ENCODE measurements at places on chromosomes 2 and 18.
A peak's percentile ranks its signal among the peaks of the same experiment; 100 is the strongest.

GRCh38 chr2:210752532-210752931 is 196.1 kb downstream of the CPS1 start:
- DNase-seq, result no peak

GRCh38 chr2:233130481-233131020 is 70.4 kb downstream of the INPP5D start:
- no peak for DNase-seq

DNA sequence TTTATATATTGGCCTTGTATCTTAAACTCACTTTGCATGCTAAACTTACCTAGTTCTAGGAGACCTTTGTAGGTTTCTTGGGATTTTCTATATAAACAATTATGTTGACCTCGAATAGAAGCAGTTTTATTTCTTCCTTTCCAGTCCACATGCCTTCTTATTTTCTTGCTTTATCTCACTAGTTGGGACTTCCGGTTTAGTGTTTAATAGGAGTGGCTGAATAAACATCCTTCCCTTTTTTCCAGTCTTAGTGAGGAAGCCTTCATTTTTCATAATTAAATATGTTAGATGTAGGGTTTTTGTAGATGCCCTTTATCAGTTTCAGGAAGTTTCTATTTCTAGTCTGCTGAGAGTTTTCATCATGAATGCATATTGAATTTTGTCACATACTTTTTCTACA is 347.3 kb upstream of the HNRNPA3 start:
- DNase-seq, result no peak

- DNase-seq, result peak; percentile 65
These were observed 31.8 kb upstream of the INPP4A start for GRCh38 chr2:98412751-98413458.

DNA sequence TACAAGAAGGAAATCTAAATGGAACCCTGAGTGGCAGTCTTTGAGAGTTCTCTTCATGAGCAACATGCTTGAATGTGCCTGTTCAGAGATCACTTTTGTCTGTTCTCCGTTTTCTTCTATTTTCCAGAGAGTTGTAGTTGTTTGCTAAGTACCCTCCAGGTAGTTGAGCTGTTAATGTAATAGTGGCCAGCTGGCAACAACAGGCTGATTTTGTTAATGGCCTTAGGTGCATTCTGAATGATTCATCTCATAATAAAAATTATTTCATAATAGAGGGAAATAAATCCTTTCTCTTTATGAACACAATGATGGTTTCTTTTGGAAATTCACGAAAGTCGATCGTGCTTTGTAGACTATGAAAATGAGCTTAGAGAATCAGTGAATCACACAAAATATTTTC is 136.8 kb downstream of the LRP1B start:
- no peak for DNase-seq

GRCh38 chr2:148049284-148049683 is 28.4 kb downstream of the MBD5 start:
- no peak for DNase-seq

DNA sequence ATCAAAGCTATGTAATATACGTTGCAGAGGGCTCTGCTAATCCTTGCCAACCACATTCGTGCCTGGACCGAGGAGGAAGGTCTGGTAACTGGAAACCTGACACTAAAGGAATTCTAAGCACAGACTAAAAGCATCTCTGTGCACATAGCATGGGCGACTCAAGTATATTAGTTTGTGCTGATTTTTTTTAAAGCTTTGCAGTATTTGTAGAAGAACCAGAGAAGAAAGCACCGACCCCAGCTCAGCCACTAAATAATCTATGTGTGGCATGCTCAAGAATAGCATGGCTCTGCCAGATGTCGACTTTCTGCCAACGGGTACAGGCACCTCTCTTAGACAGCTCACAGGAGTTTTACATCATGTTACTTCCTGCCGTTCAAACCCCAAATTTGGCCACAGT is 73.2 kb upstream of the NRP2 start:
- DNase-seq, result no peak

GRCh38 chr2:80365762-80366161 is 61.2 kb upstream of the LRRTM1 start:
- no peak for DNase-seq

DNA sequence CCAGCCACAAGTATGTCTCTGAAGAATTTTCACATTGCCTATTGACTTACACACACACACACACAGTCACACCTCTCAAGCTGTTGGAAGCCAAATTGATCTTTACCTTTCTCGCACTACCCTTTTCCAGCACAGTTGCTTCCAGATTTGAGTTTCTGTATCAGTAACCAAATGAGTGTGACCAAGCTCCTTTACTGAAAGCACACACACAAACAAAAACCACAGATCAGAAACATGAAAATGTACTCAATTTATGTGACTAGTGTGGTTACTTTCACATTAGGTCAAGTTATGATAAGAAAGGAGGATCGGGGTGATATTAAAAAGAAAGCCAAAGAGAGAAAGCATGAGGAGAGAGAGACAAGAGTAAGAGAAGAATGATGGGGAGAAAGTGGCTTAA is 993.9 kb upstream of the POU3F3 start:
- no peak for DNase-seq

DNA sequence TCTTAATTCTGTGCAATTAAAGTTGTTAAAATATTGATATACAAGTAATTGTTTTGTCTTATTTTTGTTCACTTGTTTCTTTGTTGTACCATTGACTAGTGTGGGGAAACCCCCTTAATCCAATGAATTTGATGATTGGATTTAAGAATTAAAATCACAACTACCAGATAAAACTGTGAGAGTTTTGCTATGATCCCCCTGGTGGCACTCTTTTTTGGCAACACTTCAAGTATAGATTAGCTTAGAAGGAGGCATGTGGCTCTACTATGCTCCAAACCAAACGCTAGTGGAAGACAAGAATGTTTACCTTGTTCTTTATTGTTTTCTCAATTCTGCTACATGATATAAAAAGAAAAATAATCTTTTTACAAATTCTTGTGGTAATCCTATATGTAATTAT is 477.8 kb upstream of the ETAA1 start:
- no peak for DNase-seq

DNA sequence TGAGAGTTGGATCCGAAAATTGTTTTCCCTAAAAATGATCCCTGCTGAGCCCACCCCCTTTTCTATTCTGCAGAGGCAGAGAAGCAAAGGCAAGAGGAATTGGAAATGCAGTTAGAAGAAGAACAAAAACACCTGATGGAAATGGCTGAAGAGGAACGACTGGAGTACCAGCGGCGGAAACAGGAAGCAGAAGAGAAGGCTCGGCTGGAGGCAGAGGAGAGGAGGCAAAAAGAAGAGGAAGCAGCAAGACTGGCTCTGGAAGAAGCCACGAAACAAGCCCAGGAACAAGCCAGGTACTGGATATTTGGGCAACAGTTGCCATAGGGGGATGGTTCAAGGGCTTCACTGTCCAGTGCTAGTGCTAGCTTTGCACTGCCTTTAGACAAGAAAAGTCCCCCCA is 41.7 kb downstream of the SUMO1 start:
- DNase-seq, result no peak

DNA sequence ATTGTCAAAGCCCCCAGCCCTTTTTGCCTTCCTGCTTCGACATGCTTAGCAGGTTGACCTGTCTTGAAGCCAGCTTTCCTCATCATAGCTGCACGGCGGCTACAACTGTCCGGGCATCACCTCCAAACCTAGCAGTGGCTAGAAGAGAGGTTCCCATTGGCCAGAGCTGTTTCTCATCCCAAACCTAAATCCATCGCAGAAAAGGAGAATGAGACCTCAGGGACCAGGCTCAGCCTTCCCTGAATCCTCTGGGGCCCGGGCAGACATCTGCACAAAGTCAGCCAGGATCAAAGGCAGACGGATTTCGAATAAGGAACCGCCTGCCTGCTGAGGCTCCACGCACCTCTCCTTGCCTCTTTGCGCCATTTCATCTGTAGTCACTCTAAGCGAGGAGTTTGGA is 101.7 kb upstream of the SLC66A3 start:
- no peak for DNase-seq

- DNase-seq, result no peak
These were observed 63.9 kb downstream of the PPP4R1 start for GRCh38 chr18:9550429-9550828.

DNA sequence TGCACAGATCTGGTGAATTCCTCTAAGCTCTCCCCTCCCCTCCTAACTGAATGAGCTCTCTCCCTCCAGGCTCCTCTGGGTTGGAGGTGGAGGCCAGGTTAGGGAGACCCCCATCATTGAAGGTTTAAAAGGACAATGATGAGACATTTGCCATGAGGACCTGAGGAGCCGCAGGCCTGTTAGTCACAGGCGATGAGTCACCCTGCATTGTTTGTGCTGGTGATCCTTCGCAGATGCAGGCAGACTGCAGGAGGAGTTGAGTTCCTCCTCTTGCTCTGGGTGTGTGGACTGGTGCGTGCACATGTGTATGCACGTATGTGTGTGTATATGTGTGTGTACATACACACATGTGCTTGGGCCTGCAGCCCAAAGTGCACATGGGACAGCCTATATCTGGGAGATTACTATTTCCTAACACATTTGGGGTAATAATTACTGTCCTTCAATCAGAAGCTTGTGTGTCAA is 42.0 kb downstream of the MCFD2 start:
- DNase-seq, result peak; percentile 90

DNA sequence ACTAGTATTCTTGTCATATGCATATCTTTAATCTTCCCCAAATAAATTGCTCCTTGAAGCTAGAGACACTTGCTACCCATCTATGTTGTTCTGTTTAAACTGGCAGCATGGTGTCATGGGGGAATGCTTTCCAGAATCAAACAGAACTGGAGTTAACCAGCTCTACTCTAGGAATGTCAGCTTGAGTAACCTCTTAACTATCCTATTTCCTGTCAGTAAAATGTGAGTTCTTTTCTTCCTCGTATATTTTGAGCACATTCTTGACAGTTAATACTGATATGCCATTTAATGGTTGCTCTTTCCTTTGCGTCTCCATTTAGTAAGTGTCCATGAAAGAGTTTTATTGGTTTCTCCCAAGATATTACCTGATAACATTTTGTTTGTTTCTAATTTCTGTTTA is 23.0 kb downstream of the CNTNAP5 start:
- DNase-seq, result no peak

GRCh38 chr2:56676966-56677365 is 493.2 kb downstream of the CCDC85A start:
- no peak for DNase-seq

- peak; percentile 7 for DNase-seq
These were observed 284.7 kb upstream of the CWC22 start for GRCh38 chr2:180291552-180292421.

DNA sequence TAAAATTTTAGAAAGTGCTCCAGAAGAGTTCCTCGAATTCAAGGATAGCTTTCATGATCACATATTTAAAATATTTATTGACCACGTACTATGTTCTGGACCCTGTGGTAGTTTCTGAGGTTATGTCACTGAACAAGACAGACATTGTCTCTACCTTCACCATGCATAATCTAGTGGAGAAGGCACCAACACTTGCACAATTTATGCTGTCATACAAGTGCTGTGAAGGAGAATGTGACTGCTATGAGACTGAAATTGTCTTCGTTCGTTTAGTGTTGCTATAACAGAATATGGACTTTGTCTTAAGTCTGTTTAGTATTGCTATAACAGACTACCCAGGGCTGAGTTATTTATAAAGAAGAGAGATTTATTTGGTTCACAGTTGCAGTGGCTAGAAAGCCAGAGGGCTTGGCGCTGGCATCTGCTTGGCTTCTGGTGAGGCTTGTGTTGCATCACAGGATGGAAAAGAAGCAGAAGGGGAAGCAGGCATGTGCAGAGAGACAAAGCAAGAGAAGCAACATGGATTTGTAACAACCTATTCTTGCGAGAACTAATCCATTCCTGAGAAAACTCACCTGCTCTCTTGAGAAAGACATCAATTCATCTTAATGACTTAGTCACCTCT is 50.0 kb upstream of the RFX8 start:
- no peak for DNase-seq

- peak; percentile 33 for DNase-seq
These were observed 41.4 kb upstream of the AKAIN1 start for GRCh38 chr18:5238371-5238976.

- no peak for DNase-seq
These were observed 39.3 kb upstream of the ITSN2 start for GRCh38 chr2:24399434-24400206.

DNA sequence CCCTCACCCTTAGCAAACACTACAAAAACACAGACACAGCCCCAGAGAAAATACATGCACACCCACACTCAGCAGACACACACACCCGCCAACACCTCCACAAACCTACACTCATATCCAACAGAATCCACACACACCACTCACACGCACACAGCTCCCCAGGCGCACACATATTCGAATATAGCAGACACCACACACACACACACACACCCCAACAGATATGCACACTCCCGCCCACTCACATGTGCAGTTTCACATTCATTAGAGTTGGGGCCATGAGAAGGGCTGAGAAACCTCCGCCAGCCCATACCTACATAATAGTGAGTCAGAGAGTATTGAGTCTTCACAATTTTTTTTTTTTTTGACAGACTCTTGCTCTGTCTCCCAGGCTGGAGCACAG is 29.4 kb upstream of the NOTO start:
- no peak for DNase-seq

GRCh38 chr2:69998761-69999160 is 37.3 kb upstream of the ASPRV1 start:
- DNase-seq, result no peak

GRCh38 chr2:132252191-132252893 is 90.6 kb upstream of the ANKRD30BL start:
- no peak for DNase-seq

GRCh38 chr2:96631804-96632435 is 6.2 kb downstream of the KANSL3 start:
- no peak for DNase-seq

DNA sequence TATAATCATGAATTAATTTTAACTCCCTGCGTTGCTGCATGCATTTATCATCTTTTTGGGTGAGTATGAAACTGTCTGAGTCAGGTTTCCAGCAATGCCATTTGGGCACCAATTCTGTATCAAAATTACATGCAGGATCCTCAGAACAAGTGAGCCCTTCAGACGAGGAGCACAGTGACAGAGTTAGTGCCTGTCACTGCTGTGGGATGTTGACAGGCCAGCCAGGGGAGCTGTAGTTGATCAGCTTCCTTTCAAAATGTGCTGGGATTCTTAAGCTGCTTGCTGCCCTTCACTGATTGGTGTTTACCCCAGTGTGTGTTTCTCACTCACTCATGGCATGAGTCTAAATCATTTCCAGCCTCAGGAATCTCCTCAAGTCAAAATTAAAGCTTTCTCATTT is 109.2 kb downstream of the TPGS2 start:
- DNase-seq, result no peak

GRCh38 chr2:1986166-1986565 is 241.9 kb upstream of the PXDN start:
- DNase-seq, result no peak
